ENCODE measurements at places on chromosomes 5 and 9. TPM values are rescaled to one million over a fixed set of nuclear protein-coding genes. Genes with fewer than 3 reads are reported as not detected.

DNA sequence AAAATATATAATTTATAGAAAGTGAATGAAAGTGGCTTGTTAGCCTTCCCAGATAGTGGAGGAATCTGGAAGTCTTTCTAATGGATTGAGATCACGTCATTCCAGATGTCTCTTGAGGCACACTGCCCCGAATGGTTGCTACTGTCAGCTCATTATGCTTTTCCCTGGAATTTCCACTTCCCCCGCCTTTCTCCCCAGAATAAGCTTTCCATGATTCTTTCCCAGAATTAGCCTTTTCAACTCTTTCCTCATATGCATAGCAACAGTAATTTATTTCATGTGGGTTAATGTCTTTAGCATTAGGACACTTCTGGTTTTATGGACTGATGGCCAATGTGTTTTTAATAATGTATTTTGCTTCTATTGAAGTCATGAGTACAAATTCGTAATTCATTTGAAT lies 81.5 kb downstream of the PALM2AKAP2 start:
- H3K27me3 ChIP-seq: peaks cover 5% of the 10 kb centered on the region
- no peak overlapping the region for H3K27ac ChIP-seq
- no peak for DNase-seq
- H3K36me3 ChIP-seq: no peaks in the 10 kb centered on the region

SLC34A1 gene
- total RNA-seq: not detected

DNA sequence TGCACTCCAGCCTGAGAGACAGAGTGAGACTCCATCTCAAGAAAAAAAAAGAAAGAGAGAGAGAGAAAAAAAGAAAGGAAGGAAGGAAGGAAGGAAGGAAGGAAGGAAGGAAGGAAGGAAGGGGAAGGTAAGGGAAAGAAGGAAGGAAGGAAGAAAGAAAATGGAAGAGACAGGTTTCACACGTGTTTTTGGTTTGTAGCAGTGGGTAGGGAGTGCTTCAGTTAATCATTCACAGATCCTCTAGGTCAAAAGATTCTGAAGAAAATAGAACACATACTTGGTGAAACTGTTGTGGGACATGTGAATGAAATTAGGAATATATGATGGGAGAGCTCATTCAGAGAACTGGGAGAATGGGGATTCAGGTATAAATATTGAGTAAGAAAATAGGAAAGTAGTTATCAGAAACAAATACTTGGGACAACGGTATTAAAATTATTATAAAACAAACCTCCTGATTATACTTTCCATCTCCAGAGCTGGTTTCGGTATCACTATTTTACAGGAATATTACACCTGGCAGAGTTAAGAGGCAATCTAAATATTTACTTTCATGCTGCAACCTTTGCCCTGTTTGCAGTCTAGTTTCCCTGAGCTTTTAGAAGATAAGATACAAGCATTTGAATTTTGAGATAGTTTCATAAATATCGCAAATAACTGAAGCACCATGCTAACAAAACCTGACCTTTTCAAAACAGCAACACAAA lies 37.2 kb downstream of the MARVELD2 start:
- DNase-seq: no peak

DNA sequence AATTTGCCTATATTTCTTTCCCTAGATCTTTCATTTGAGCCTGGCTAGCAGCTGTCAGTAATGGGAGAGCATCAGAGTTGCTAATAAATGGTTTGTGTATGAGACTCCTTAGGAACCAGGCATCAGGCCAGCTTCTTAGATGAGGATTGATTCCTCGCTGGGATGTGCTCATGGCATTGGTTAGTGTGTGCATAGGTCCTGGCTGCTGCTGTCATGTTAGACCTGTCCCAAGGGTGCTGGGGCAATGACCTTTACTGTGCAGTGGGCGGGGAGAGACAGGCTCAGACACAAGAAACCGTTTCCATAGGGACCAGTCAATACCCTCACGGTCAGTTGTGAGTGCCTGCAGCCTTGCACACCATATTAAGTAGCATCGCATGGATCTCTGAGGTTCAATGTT lies 112.3 kb upstream of the NR3C1 start:
- no peak for DNase-seq
- no peak overlapping the region for H3K4me3 ChIP-seq
- H3K27ac ChIP-seq: no peak overlapping the region

- H3K27ac ChIP-seq: no peak overlapping the region
- no peaks in the 10 kb centered on the region for H3K27me3 ChIP-seq
- DNase-seq: no peak
- H3K4me3 ChIP-seq: no peak overlapping the region
- H3K36me3 ChIP-seq: peaks cover 85% of the 10 kb centered on the region
Measured at GRCh38 chr5:62385816-62386400, 17.8 kb downstream of the DIMT1 start.

MYOT gene
- total RNA-seq: not detected

GARNL3 gene
- 8.0 TPM for total RNA-seq

IL4 gene
- not detected for total RNA-seq

OR1Q1 gene
- not detected for total RNA-seq

GRCh38 chr9:135907006-135907430 lies 328 bp downstream of the CAMSAP1 start:
- peak; percentile 79 for DNase-seq
- H3K4me1 ChIP-seq: peaks cover 40% of the 10 kb centered on the region
- H3K4me3 ChIP-seq: peak overlapping the region; percentile 66
- H3K36me3 ChIP-seq: no peaks in the 10 kb centered on the region
- no peaks in the 10 kb centered on the region for H3K27me3 ChIP-seq

GRCh38 chr5:3324421-3325101 lies 271.1 kb upstream of the IRX1 start:
- no peaks in the 10 kb centered on the region for H3K27me3 ChIP-seq
- no peaks in the 10 kb centered on the region for H3K36me3 ChIP-seq

- no peak overlapping the region for H3K27ac ChIP-seq
- no peak for DNase-seq
- no peaks in the 10 kb centered on the region for H3K4me1 ChIP-seq
- no peaks in the 10 kb centered on the region for H3K27me3 ChIP-seq
- peaks cover 39% of the 10 kb centered on the region for H3K36me3 ChIP-seq
Measured at GRCh38 chr9:125966959-125967711, 220.0 kb downstream of the PBX3 start.

RPP25L gene
- 16.7 TPM for total RNA-seq

GRCh38 chr5:36442352-36442751 lies 140.7 kb upstream of the RANBP3L start:
- peaks cover 5% of the 10 kb centered on the region for H3K4me1 ChIP-seq
- DNase-seq: no peak
- no peak overlapping the region for H3K27ac ChIP-seq

GRCh38 chr5:162067162-162067561 lies 411 bp upstream of the GABRG2 start:
- no peaks in the 10 kb centered on the region for H3K27me3 ChIP-seq
- no peak for DNase-seq
- no peak overlapping the region for H3K27ac ChIP-seq
- H3K4me1 ChIP-seq: no peaks in the 10 kb centered on the region
- H3K36me3 ChIP-seq: no peaks in the 10 kb centered on the region
- no peak overlapping the region for H3K4me3 ChIP-seq

GRCh38 chr5:84696651-84697050 lies 312.0 kb upstream of the EDIL3 start:
- no peaks in the 10 kb centered on the region for H3K36me3 ChIP-seq
- no peaks in the 10 kb centered on the region for H3K4me1 ChIP-seq
- no peak overlapping the region for H3K4me3 ChIP-seq
- DNase-seq: no peak
- H3K27ac ChIP-seq: no peak overlapping the region

Measured in upper lobe of right lung (tissue), 1 donor.